ENCODE measurements at places on chromosomes 7 and 10. TPM values are rescaled to one million over a fixed set of nuclear protein-coding genes. Genes with fewer than 3 reads are reported as not detected.

The PGAM2 gene
- 1.4 TPM for total RNA-seq

The H2AZ2 gene
- total RNA-seq = 187 TPM

The DCLRE1A gene
- 11.4 TPM for total RNA-seq

The TLX1 gene
- total RNA-seq = not detected

- peaks cover 3% of the 10 kb centered on the region for H3K36me3 ChIP-seq
- no peak overlapping the region for H3K27ac ChIP-seq
- H3K27me3 ChIP-seq = no peaks in the 10 kb centered on the region
- no peak overlapping the region for H3K4me3 ChIP-seq
- DNase-seq = no peak
These were observed 265.5 kb downstream of the PTPRN2 start for GRCh38 chr7:158321936-158322615.

- no peaks in the 10 kb centered on the region for H3K36me3 ChIP-seq
- H3K4me1 ChIP-seq = peaks cover 19% of the 10 kb centered on the region
- no peak overlapping the region for H3K27ac ChIP-seq
- DNase-seq = no peak
- no peak overlapping the region for H3K4me3 ChIP-seq
These were observed 36.9 kb downstream of the DDIT4 start for GRCh38 chr10:72310636-72311035.

DNA sequence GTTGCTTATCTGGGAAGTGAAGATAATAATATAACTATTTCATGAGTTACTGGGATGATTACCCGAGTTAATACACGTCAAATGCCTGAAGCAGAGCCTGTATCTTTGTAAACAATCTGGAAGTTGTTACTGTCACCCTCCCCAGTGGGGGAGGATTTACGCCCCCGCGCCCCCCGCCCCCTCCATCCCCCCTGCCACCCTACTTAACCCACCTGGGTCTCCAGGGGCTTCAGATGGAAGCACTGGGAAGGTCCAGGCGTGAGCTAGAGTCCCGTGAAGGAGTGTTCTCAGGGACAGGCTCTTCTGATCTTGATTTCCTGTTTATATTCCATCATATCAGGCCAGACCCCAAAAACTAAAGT lies 691 bp upstream of the PPA1 start:
- H3K36me3 ChIP-seq = peaks cover 7% of the 10 kb centered on the region
- H3K27ac ChIP-seq = no peak overlapping the region
- no peak for DNase-seq
- H3K4me1 ChIP-seq = no peaks in the 10 kb centered on the region

DNA sequence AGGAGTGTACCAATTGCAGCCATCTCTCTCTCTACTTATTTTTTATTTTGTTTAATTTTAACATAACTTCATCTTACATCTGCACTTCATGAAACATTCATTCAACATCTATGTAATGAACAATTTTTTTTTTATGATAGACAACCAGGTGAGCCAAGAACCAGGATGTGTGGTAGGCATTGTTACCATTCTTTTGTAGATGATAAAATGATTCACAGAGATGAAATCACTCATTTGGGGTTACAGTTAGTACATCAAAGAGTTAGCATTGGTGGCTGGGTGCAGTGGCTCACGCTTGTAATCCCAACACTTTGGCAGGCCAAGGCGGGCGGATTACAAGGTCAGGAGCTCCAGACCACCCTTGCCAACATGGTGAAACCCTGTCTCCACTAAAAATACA lies 127.8 kb downstream of the HDAC9 start:
- H3K36me3 ChIP-seq = no peaks in the 10 kb centered on the region
- H3K27ac ChIP-seq = no peak overlapping the region
- no peaks in the 10 kb centered on the region for H3K27me3 ChIP-seq
- H3K4me1 ChIP-seq = no peaks in the 10 kb centered on the region

- DNase-seq = no peak
- no peaks in the 10 kb centered on the region for H3K27me3 ChIP-seq
- H3K4me1 ChIP-seq = no peaks in the 10 kb centered on the region
- H3K4me3 ChIP-seq = no peak overlapping the region
- H3K36me3 ChIP-seq = peaks cover 4% of the 10 kb centered on the region
These were observed 135.1 kb upstream of the TRIM24 start for GRCh38 chr7:138324941-138325340.

DNA sequence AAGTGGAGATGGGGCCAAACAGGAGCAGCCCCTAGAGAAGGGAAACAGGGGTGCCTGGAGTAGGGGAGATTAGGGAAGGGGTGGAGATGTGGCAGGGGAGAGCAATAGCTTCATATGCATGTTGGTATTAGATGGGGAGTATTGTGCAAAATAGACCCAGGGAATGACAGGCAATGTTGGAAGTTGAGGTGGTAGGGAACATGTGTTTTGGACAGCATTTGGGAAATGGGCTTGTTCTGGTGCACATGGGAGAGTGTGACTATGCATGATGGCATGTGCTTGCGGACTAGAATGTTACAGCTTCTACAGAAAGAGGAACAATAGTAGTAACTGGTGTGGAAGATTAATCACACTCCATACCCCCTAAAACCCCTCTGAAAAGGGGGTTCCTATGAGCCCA lies 10.4 kb downstream of the PAX2 start:
- no peaks in the 10 kb centered on the region for H3K4me1 ChIP-seq
- H3K27me3 ChIP-seq = peaks cover 71% of the 10 kb centered on the region
- H3K36me3 ChIP-seq = no peaks in the 10 kb centered on the region
- H3K4me3 ChIP-seq = no peak overlapping the region

DNA sequence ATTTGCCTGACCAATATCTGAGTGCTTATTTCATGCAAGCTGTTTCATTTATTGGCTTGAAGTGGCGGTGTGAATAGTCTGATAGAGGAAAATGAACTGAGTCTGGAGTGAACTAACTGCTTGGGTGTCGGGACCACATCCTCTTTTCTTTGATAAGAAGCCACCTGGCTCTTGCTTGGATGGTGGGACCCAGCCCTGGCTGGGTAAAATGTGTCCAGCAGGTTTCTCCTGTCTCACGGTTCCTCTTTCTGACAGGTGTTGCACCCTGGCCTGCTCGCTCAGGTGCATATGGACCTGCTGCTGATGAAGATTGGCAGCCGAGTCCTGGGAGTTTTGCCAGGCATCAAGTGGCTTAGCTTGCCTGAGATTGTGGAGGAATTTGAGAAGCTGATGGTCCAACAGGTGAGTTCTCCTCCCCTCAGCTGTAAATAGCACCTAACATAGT lies 1.6 kb downstream of the ADCK2 start:
- H3K4me1 ChIP-seq = no peaks in the 10 kb centered on the region
- DNase-seq = no peak
- no peaks in the 10 kb centered on the region for H3K36me3 ChIP-seq
- no peak overlapping the region for H3K27ac ChIP-seq
